Epithelial cell of proximal tubule (primary cell): ENCODE measurements at places on chromosomes 6 and 20.

DNA sequence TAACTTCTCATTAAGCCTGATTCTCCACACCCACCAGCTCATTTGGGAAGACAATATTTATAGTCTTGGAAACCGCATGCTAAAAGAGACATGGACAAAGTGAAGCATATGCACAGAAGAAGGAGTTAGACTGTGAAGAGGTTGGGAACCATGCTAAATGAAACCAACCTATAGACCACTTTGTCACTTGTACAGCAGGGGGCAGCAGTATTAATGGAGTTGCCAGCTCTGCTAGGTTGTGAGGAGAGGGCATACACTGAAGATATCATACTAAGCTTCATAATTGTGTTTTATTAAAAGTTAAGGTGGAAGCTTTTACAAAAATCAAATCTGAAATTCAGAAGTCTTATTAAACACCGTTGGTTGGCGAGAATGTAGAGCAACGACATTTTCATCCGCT is 38.3 kb upstream of the HMGCLL1 start:
- DNase-seq, result peak; percentile 6

DNA sequence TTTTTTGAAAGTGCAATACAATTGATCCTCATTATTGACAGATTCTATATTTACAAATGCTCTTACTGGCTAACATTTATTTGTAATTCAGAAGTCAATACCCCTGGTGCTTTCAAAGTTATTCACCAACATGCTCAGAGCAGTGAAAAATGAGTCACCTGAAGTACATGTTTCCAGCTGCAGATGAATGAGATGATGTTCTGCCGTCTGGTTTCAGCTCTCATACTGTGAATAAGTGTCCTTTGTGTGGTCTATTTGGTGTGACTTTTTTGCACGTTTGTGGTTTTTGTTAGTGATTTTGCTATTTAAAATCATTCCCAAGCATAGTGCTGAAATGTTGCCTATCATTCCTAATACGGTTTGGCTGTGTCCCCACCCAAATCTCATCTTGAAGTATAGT is 22.3 kb upstream of the EYA4 start:
- DNase-seq, result no peak

DNA sequence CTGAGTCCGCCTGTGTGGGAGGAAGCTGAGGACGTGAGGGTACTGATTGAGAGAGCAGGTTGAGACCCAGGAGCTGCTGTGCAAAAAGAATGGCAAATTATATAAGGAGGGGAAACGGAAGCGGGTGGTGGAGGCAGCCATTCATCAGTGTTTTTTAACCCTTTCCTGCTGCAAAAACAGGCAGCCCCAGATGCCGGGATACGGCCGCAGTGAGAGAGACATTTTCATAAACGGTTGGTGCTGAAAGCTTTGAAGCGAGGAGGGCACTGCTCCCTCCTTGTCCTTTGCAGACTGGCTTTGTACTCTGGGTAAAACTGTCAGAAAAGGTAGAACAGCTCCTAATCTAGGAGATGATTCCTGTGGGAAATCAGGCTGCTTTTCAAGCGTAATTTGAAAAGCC is 56.4 kb downstream of the TTI1 start:
- no peak for DNase-seq

GRCh38 chr6:159919011-159919511 is 28.3 kb downstream of the MAS1 start:
- no peak for DNase-seq
